Activated T-helper 2 cell treated with anti-CD3 and anti-CD28 coated beads, Interferon-gamma antibody, Interleukin-2, Interleukin-4, amounts not matched to agents 10 μg/mL and 5 μg/mL and 100 μg/mL, durations not matched to agents 14 hours and 24 hours and 36 hours (primary cell): ENCODE measurements at places on chromosomes 5 and 9. TPM values are rescaled to one million over a fixed set of nuclear protein-coding genes. Genes with fewer than 3 reads are reported as not detected.

The PCDH12 gene
- total RNA-seq = 1.1 and 1.3 TPM in 2 replicates

The ADAMTS13 gene
- total RNA-seq = 1.5 and 1.6 TPM in 2 replicates

The GRM6 gene
- total RNA-seq = not detected in 2 replicates

- peak; percentile 18 for DNase-seq
These were observed 23.1 kb upstream of the CNOT6 start for GRCh38 chr5:180470966-180471582.

DNA sequence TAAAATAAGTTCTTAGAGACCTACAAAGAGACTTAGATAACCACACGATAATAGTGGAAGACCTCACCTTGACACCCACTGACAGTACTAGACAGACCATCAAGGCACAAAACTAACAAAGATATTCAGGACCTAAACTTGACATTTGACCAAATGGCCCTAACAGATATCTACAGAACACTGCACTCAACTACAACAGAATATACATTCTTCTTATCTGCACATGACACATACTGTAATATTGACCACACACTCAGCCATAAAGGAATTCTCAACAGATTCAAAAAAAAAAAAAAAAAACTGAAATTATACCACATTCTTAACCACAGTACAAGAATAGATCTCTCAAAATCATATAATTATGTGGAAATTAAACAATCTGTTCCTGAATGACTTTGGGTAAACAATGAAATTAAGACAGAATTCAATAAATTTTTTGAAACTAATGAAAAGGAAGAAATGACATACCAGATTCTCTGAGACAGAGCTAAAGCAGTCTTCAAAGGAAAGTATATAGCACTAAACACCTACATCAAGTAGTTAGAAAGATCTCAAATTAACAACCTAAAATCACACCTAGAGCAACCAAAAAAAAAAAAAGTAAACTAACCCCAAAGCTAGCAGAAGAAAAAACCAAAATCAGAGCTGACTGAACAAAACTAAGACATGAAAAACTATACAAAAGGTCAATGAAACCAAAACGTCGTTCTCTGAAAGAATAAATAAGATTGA, 362.3 kb upstream of the POU5F2 start:
- no peak for DNase-seq
